ENCODE measurements at places on chromosomes 16 and 17. TPM values are rescaled to one million over a fixed set of nuclear protein-coding genes. Genes with fewer than 3 reads are reported as not detected.
A peak's percentile ranks its signal among the peaks of the same experiment; 100 is the strongest.

The HBA1 gene
- total RNA-seq = 14.3 TPM

DNA sequence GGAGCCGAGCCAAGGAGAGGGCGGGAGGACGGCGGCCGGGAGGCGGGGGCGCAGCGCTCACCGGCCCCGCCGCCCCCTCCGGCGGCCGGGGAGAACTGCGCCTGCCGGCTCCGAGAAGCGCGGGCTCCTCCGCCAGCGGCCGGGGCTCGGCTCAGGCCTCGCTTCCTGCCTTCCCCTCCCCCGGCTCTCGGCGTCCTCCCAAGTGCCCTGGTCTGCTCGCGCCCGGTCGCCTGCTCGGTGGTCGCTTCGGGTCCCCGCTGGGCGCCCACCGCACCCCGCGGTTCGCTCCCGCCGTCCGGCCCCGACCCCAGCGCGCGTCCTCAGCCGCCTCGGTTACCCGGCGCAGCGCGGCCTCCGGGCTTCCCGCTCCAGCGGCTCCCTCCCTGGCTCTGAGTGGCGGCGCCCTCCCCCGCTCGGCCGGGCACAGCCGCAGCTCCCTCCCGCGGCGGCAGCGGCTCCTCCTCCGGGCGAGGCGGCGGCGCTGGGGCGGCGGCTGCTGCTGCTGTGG lies 313 bp downstream of the UBTF start:
- peak; percentile 84 for DNase-seq
- peak overlapping the region; percentile 94 for H3K4me3 ChIP-seq
- H3K27me3 ChIP-seq = no peaks in the 10 kb centered on the region
- no peaks in the 10 kb centered on the region for H3K36me3 ChIP-seq
- H3K4me1 ChIP-seq = peaks cover 20% of the 10 kb centered on the region

GRCh38 chr16:4328046-4328781 lies 12.3 kb downstream of the GLIS2 start:
- H3K4me1 ChIP-seq = peaks cover 35% of the 10 kb centered on the region
- H3K36me3 ChIP-seq = no peaks in the 10 kb centered on the region
- H3K27me3 ChIP-seq = no peaks in the 10 kb centered on the region
- peak overlapping the region; percentile 67 for H3K27ac ChIP-seq

The WNT9B gene
- total RNA-seq = not detected

The GRAP gene
- 3.6 TPM for total RNA-seq

The SLC16A13 gene
- 2.8 TPM for total RNA-seq

The TPSD1 gene
- not detected for total RNA-seq

- H3K36me3 ChIP-seq = no peaks in the 10 kb centered on the region
- H3K27ac ChIP-seq = peak within 1 kb of the TSS; percentile 91
- H3K4me3 ChIP-seq = peak within 1 kb of the TSS; percentile 78
- peaks cover 17% of the 10 kb centered on the region for H3K4me1 ChIP-seq
- DNase-seq = peak; percentile 76
- H3K27me3 ChIP-seq = no peaks in the 10 kb centered on the region
These were observed at the start of gene SYNGR2 for GRCh38 chr17:78168242-78168902. TSS of gene SYNGR2 (plus strand) at chr17:78168581. CDS start at chr17:78168617, 36 bp downstream.

The PROCA1 gene
- total RNA-seq = 4.0 TPM

- peaks cover 7% of the 10 kb centered on the region for H3K4me1 ChIP-seq
- no peak overlapping the region for H3K4me3 ChIP-seq
- no peaks in the 10 kb centered on the region for H3K27me3 ChIP-seq
- H3K36me3 ChIP-seq = no peaks in the 10 kb centered on the region
These were observed 261.8 kb upstream of the CACNG5 start for GRCh38 chr17:66573078-66573477.

DNA sequence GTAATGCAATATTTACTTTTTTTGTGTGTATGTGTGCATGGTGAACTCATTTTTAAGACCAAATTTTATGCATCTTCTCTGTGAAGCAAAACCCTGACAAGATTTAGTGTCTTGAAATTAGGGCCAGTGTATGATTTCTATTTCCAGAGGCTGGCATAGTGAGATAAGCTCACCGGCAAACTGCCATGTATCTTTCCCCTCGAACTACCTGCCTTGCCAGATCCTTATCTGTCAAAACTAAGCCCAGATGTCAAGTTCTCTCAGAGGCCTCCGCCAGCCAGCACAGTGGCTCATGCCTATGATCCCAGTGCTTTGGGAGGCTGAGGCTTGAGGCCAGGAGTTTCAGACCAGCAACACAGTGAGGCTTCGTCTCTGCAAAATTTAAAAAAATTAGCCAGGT lies 10.0 kb downstream of the USP32 start:
- H3K27ac ChIP-seq = no peak overlapping the region
- H3K4me1 ChIP-seq = peaks cover 3% of the 10 kb centered on the region
- DNase-seq = no peak

GRCh38 chr16:28981517-28981916 lies 3.3 kb upstream of the LAT start:
- no peaks in the 10 kb centered on the region for H3K27me3 ChIP-seq
- H3K4me3 ChIP-seq = no peak overlapping the region
- no peaks in the 10 kb centered on the region for H3K4me1 ChIP-seq
- no peak overlapping the region for H3K27ac ChIP-seq

DNA sequence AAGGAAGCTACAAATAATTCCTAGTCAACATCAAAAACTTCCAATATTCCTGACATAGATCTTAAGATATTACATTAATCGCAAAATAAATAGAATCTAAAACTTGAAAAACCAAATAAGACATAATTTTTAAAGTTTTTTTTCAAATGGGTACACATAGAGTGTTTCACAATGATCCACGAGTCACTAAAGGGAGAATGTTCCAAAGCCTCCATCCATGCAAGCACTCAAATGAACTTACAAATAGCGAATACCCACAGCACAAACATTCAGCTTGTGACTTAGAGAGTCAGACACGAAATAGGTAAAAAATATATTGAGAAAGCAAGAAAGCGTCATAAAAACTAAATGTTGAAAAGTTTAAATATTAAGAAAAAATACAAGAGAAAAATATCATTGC lies 65.7 kb downstream of the CEP112 start:
- H3K4me1 ChIP-seq = no peaks in the 10 kb centered on the region
- no peaks in the 10 kb centered on the region for H3K27me3 ChIP-seq
- no peaks in the 10 kb centered on the region for H3K36me3 ChIP-seq
- H3K4me3 ChIP-seq = no peak overlapping the region
- no peak for DNase-seq

The HID1 gene
- 21.6 TPM for total RNA-seq

The ZFP3 gene
- total RNA-seq = 8.0 TPM
